ENCODE measurements at places on chromosomes 16 and 17. TPM values are rescaled to one million over a fixed set of nuclear protein-coding genes. Genes with fewer than 3 reads are reported as not detected.

DNAH17 gene
- not detected for total RNA-seq

TLK2 gene
- total RNA-seq, result 59.0 TPM

C17orf100 gene
- 0.40 TPM for total RNA-seq

UBB gene
- total RNA-seq, result 4,042 TPM

SDK2 gene
- total RNA-seq, result under 0.01 TPM

TANC2 gene
- 7.6 TPM for total RNA-seq

FNDC8 gene
- not detected for total RNA-seq

TMEM100 gene
- 0.25 TPM for total RNA-seq

NACA2 gene
- not detected for total RNA-seq

CD68 gene
- 75.6 TPM for total RNA-seq

NEUROD2 gene
- not detected for total RNA-seq

HBQ1 gene
- not detected for total RNA-seq

USP43 gene
- total RNA-seq, result 0.06 TPM

PRSS33 gene
- total RNA-seq, result not detected

CD79B gene
- 2.1 TPM for total RNA-seq

TAC4 gene
- not detected for total RNA-seq

MYH13 gene
- total RNA-seq, result not detected

ADAMTS18 gene
- 0.19 TPM for total RNA-seq

FHOD1 gene
- total RNA-seq, result 9.5 TPM

DECR2 gene
- 8.5 TPM for total RNA-seq

HCRT gene
- total RNA-seq, result not detected

SLFN5 gene
- total RNA-seq, result 54.4 TPM

HYDIN gene
- 1.1 TPM for total RNA-seq

UNC119 gene
- total RNA-seq, result 19.2 TPM

TRIM72 gene
- total RNA-seq, result not detected

ADAM11 gene
- total RNA-seq, result under 0.01 TPM

CAPNS2 gene
- total RNA-seq, result 0.26 TPM

SCARF1 gene
- 2.3 TPM for total RNA-seq

SPATA32 gene
- under 0.01 TPM for total RNA-seq

CIITA gene
- total RNA-seq, result under 0.01 TPM

EPN3 gene
- 0.13 TPM for total RNA-seq
